Karpas-422 (cell line): ENCODE measurements at places on chromosomes 1 and 21. TPM values are rescaled to one million over a fixed set of nuclear protein-coding genes. Genes with fewer than 3 reads are reported as not detected.

- no peak for DNase-seq
- no peaks in the 10 kb centered on the region for H3K4me1 ChIP-seq
- H3K27ac ChIP-seq = no peak overlapping the region
- H3K4me3 ChIP-seq = no peak overlapping the region
Observed at GRCh38 chr1:57162607-57163261, 196.9 kb upstream of the C8B start.

Gene KCNK2
- not detected in 2 replicates for total RNA-seq

GRCh38 chr1:234497589-234497988 is 18.6 kb upstream of the TARBP1 start:
- no peak overlapping the region for H3K27ac ChIP-seq
- H3K27me3 ChIP-seq = no peaks in the 10 kb centered on the region
- no peak overlapping the region for H3K4me3 ChIP-seq
- peaks cover 37% of the 10 kb centered on the region for H3K4me1 ChIP-seq
- no peak for DNase-seq

GRCh38 chr1:236066054-236066453 is 1.2 kb upstream of the NID1 start:
- no peaks in the 10 kb centered on the region for H3K27me3 ChIP-seq
- no peaks in the 10 kb centered on the region for H3K4me1 ChIP-seq
- no peaks in the 10 kb centered on the region for H3K36me3 ChIP-seq
- H3K4me3 ChIP-seq = no peak overlapping the region
- DNase-seq = no peak
- H3K27ac ChIP-seq = no peak overlapping the region

DNA sequence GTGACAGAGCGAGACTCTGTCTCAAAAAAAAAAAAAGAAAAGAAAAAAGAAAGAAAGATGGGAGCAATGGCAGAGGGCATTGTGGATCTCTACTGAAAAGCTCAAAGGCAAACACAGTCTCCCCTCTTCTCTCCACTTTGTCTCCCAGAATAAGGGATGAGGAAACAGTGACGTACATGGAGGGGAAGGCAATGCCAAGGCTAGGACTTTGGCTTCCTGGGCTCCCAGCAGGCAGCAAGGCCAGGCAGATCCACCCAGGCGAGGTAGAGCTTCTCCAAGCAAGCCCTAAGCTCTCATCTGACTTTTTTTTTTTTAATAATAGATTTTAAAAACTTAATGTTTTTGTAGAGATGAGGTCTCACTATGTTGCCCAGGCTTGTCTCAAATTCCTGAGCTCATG is 4.6 kb downstream of the ARHGEF2 start:
- peaks cover 25% of the 10 kb centered on the region for H3K36me3 ChIP-seq
- H3K4me1 ChIP-seq = peaks cover 76% of the 10 kb centered on the region
- no peak overlapping the region for H3K4me3 ChIP-seq
- no peak for DNase-seq
- H3K27me3 ChIP-seq = no peaks in the 10 kb centered on the region

Gene MCOLN3
- not detected in 2 replicates for total RNA-seq

Gene CD1E
- total RNA-seq = not detected in 2 replicates

DNA sequence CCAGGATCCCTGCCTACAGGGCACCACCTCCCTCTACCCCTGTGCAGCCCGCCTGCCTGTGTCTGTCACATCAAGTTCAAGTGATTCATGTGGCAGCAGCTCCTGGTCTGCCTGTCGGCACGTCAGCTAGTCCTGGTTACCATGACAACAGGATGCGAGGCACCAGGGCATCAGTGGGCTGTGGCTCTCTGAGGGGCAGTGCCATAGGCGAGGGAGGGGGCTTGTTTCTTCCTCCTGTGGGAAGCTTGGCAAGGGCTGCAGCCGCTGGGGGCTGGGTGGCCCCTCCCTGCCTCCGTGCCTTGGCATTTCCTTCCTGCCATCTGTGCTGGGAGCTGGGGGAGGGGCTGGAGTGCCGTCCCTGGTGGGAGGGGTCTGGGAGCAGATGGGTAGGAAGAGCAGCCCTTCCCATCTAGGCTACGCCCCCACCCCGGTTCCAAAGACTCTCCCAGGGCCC is 43.1 kb downstream of the FOXO6 start:
- DNase-seq = peak; percentile 52
- H3K4me3 ChIP-seq = no peak overlapping the region
- no peaks in the 10 kb centered on the region for H3K27me3 ChIP-seq
- H3K27ac ChIP-seq = no peak overlapping the region

Gene KIF21B
- total RNA-seq = 0.22 TPM in 2 replicates

Gene SERPINC1
- total RNA-seq = 0.26 TPM in 1 of 2 replicates, not detected in the other

Gene NCAM2
- 0.18 TPM in 1 of 2 replicates, not detected in the other for total RNA-seq

DNA sequence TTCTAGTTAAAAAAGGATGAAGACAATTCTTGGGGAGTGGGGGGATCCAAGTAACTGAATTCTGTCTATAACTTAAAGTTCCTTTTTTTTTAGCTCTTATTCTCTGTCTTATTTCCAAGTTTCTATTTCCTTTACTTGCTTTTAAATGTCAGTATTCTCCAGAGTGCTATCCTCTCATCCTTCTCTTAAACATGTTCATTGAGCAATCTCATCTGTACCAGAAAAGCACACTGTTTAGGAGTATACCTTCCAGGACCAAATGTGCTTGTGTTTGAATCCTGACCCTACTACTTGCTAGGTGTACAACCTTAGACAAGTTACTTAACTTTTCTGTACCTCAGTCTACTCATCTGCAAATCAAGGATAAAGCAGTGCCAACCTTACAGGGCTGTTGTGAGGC is 50.1 kb downstream of the AKT3 start:
- H3K4me3 ChIP-seq = no peak overlapping the region
- no peaks in the 10 kb centered on the region for H3K4me1 ChIP-seq

Gene CD2
- total RNA-seq = not detected in 2 replicates

Gene PARS2
- total RNA-seq = 8.2 and 9.0 TPM in 2 replicates

Gene MTARC2
- total RNA-seq = 0.48 TPM in 1 of 2 replicates, not detected in the other

Gene PCAT6
- total RNA-seq = not detected in 2 replicates

- DNase-seq = no peak
- H3K27me3 ChIP-seq = no peaks in the 10 kb centered on the region
- H3K36me3 ChIP-seq = no peaks in the 10 kb centered on the region
- H3K4me3 ChIP-seq = no peak overlapping the region
- H3K4me1 ChIP-seq = no peaks in the 10 kb centered on the region
Observed at GRCh38 chr1:22582661-22583635, 19.7 kb downstream of the EPHA8 start.

Gene AQP10
- total RNA-seq = not detected in 2 replicates

GRCh38 chr1:42358791-42359190 is 21.8 kb upstream of the RIMKLA start:
- no peak for DNase-seq
- H3K4me1 ChIP-seq = peaks cover 12% of the 10 kb centered on the region
- no peaks in the 10 kb centered on the region for H3K36me3 ChIP-seq
- no peak overlapping the region for H3K4me3 ChIP-seq

Gene AZIN2
- 0.30 and 1.8 TPM in 2 replicates for total RNA-seq

DNA sequence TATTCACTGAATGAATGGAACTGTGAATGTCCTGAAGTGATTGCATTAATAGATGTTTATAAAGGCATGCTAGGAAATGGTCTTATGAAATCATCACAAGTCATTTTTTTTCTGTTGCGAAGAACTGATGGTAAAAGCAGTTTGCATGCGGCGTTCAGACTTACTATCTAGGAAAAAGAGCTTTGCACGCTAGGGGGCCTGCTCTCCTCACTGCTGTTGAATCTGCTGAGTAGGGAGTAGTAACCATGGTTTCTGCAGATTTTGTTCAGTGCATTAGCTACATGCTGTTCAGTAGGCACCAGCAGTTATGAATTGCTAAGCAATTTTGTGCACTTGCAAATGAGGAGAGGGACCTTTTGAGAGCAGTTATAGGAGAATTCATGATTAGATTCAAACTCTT is 57.9 kb downstream of the CENPF start:
- H3K27me3 ChIP-seq = no peaks in the 10 kb centered on the region
- H3K27ac ChIP-seq = peak overlapping the region; percentile 42
- no peak overlapping the region for H3K4me3 ChIP-seq

- H3K36me3 ChIP-seq = no peaks in the 10 kb centered on the region
- H3K27me3 ChIP-seq = no peaks in the 10 kb centered on the region
- no peak overlapping the region for H3K27ac ChIP-seq
- H3K4me1 ChIP-seq = no peaks in the 10 kb centered on the region
- H3K4me3 ChIP-seq = no peak overlapping the region
Observed at GRCh38 chr1:91846007-91846638, 39.8 kb downstream of the TGFBR3 start.

GRCh38 chr1:247400685-247401084 is 15.3 kb upstream of the NLRP3 start:
- no peak for DNase-seq
- no peak overlapping the region for H3K27ac ChIP-seq

DNA sequence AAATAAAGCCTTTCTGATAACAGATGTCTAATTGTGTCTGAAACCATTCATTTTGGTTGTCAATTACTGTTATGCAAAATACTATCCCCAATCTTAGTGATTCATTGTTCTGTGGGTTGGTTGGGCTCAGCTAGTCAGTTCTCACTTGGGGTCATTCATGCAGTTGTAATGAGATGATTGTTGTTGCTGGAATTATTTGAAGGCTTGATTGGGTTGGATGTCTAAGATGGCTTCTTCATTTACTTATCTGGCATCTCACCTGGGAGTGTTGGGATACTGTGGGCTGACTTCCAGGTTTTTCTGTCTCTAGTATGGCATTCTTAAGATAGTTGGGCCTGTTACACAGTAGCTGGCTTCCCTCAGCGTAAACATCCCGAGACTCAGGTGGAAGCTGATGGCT is 217.8 kb upstream of the B3GALT2 start:
- DNase-seq = no peak
- no peaks in the 10 kb centered on the region for H3K4me1 ChIP-seq
- no peak overlapping the region for H3K4me3 ChIP-seq
- no peaks in the 10 kb centered on the region for H3K36me3 ChIP-seq
- H3K27ac ChIP-seq = no peak overlapping the region
- no peaks in the 10 kb centered on the region for H3K27me3 ChIP-seq

DNA sequence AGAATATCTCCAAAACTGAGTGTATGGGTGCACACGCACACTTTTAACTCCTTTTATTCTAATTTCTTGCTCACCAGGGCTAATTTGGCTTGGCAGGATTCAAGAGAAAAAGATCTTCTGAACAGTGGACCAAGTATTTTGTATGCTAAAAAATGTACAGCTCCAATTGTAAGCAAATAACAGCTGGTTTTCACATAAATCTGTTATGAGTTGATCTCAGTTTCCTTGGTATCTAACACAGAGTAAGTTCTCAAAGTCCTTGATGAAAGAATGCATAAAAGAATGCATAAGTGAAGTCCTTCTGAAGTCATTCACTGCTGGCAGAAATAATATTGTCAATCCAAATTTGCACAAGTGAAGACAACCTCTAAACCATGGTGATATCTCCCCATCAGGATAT is 213.0 kb downstream of the OMA1 start:
- H3K27ac ChIP-seq = no peak overlapping the region
- H3K4me3 ChIP-seq = no peak overlapping the region
- H3K4me1 ChIP-seq = no peaks in the 10 kb centered on the region
- no peak for DNase-seq
- H3K36me3 ChIP-seq = no peaks in the 10 kb centered on the region

- H3K36me3 ChIP-seq = no peaks in the 10 kb centered on the region
- DNase-seq = no peak
- no peak overlapping the region for H3K27ac ChIP-seq
- no peak overlapping the region for H3K4me3 ChIP-seq
- H3K4me1 ChIP-seq = no peaks in the 10 kb centered on the region
Observed at GRCh38 chr1:191696354-191696753, 461.9 kb upstream of the RGS18 start.

- no peak overlapping the region for H3K27ac ChIP-seq
- H3K4me1 ChIP-seq = no peaks in the 10 kb centered on the region
- H3K27me3 ChIP-seq = no peaks in the 10 kb centered on the region
- peak; percentile 67 for DNase-seq
Observed at GRCh38 chr1:209202830-209203532, 380.5 kb upstream of the CAMK1G start.

DNA sequence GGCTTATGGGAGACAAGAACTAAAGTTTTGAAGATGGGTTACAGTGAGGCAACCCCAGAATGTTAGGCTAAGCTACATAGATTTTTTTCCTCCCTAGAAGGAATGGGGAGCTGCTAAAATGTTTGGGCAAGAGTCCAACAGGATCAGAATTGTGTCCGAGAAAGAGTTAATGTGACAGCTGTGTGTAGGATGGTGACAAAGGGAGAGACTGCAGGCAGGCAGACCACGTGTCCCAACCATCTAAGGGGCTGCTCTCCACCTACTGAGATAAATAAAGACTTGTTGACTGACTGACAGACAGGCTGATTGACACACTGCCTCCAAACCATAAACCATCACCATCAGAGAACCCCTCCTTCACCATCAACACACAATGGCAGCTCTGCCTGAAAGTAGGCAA is 133.7 kb upstream of the CTTNBP2NL start:
- no peak for DNase-seq
- no peaks in the 10 kb centered on the region for H3K4me1 ChIP-seq
- H3K27me3 ChIP-seq = no peaks in the 10 kb centered on the region
- H3K36me3 ChIP-seq = no peaks in the 10 kb centered on the region
- H3K27ac ChIP-seq = no peak overlapping the region
- no peak overlapping the region for H3K4me3 ChIP-seq

GRCh38 chr21:15242906-15243305 is 178.1 kb upstream of the NRIP1 start:
- H3K27ac ChIP-seq = no peak overlapping the region
- no peaks in the 10 kb centered on the region for H3K36me3 ChIP-seq
- no peaks in the 10 kb centered on the region for H3K27me3 ChIP-seq
- no peak for DNase-seq

GRCh38 chr1:182990413-182991144 is 32.6 kb upstream of the LAMC1 start:
- no peak for DNase-seq
- no peak overlapping the region for H3K27ac ChIP-seq
- no peaks in the 10 kb centered on the region for H3K27me3 ChIP-seq
- H3K4me3 ChIP-seq = no peak overlapping the region
- no peaks in the 10 kb centered on the region for H3K36me3 ChIP-seq
- H3K4me1 ChIP-seq = no peaks in the 10 kb centered on the region
